Tracheal epithelial cell (primary cell): ENCODE measurements at places on chromosomes 1 and 21. TPM values are rescaled to one million over a fixed set of nuclear protein-coding genes. Genes with fewer than 3 reads are reported as not detected.

CHRM3 gene
- 0.21 and 0.48 TPM in 2 replicates for total RNA-seq

LYSMD1 gene
- total RNA-seq = 4.8 and 7.9 TPM in 2 replicates

CNTN2 gene
- under 0.01 TPM in 1 of 2 replicates, not detected in the other for total RNA-seq

RNF187 gene
- 121 and 188 TPM in 2 replicates for total RNA-seq

FMO1 gene
- 0.64 TPM in 1 of 2 replicates, not detected in the other for total RNA-seq

SPRR5 gene
- not detected in 2 replicates for total RNA-seq

ZNF683 gene
- not detected in 2 replicates for total RNA-seq

C1orf226 gene
- under 0.01 and 0.24 TPM in 2 replicates for total RNA-seq

DNAJC11 gene
- 19.6 and 29.9 TPM in 2 replicates for total RNA-seq

BGLAP gene
- total RNA-seq = 0.24 TPM in 1 of 2 replicates, not detected in the other

SPTA1 gene
- not detected in 2 replicates for total RNA-seq

NKAIN1 gene
- 0.24 TPM in 1 of 2 replicates, not detected in the other for total RNA-seq

KRTAP12-2 gene
- total RNA-seq = not detected in 2 replicates

CYP4A22 gene
- not detected in 2 replicates for total RNA-seq

RASAL2 gene
- total RNA-seq = 18.8 and 21.7 TPM in 2 replicates

FCGR1A gene
- not detected in 2 replicates for total RNA-seq

SLC1A7 gene
- total RNA-seq = not detected in 2 replicates

CTXND2 gene
- total RNA-seq = under 0.01 TPM in 1 of 2 replicates, not detected in the other

MYBPHL gene
- 0.24 TPM in 1 of 2 replicates, not detected in the other for total RNA-seq

SLC19A1 gene
- 6.4 and 8.0 TPM in 2 replicates for total RNA-seq

TPTE gene
- not detected in 2 replicates for total RNA-seq

CELA2A gene
- not detected in 2 replicates for total RNA-seq

MCOLN2 gene
- 1.2 TPM in 1 of 2 replicates, not detected in the other for total RNA-seq

LYPD8 gene
- under 0.01 TPM in 1 of 2 replicates, not detected in the other for total RNA-seq

NTMT2 gene
- not detected in 2 replicates for total RNA-seq

RGSL1 gene
- total RNA-seq = not detected in 2 replicates

PIK3CD gene
- total RNA-seq = 7.9 and 17.1 TPM in 2 replicates

S100A6 gene
- 1,352 and 3,810 TPM in 2 replicates for total RNA-seq

ALX3 gene
- not detected in 2 replicates for total RNA-seq

CDK11A gene
- total RNA-seq = 3.4 and 14.2 TPM in 2 replicates

FTCD gene
- 0.48 TPM in 1 of 2 replicates, not detected in the other for total RNA-seq

TNFRSF1B gene
- under 0.01 TPM in 1 of 2 replicates, not detected in the other for total RNA-seq

ZC3H12A gene
- 20.5 and 59.0 TPM in 2 replicates for total RNA-seq

CFHR2 gene
- not detected in 2 replicates for total RNA-seq

SYNC gene
- 8.3 and 18.8 TPM in 2 replicates for total RNA-seq

L1TD1 gene
- under 0.01 and 1.9 TPM in 2 replicates for total RNA-seq

AMY1A gene
- total RNA-seq = not detected in 2 replicates

SPRR3 gene
- 8.9 and 51.4 TPM in 2 replicates for total RNA-seq

LCE1D gene
- total RNA-seq = not detected in 2 replicates

PDZK1 gene
- under 0.01 and 10.4 TPM in 2 replicates for total RNA-seq

HSD3B1 gene
- total RNA-seq = not detected in 2 replicates

GBP6 gene
- 21.7 and 38.6 TPM in 2 replicates for total RNA-seq

CALML6 gene
- 0.43 TPM in 1 of 2 replicates, not detected in the other for total RNA-seq

AMY2B gene
- 2.1 and 2.7 TPM in 2 replicates for total RNA-seq
